ENCODE measurements at places on chromosomes 5 and 9. TPM values are rescaled to one million over a fixed set of nuclear protein-coding genes. Genes with fewer than 3 reads are reported as not detected.

- H3K4me1 ChIP-seq: peaks cover 34% of the 10 kb centered on the region
- DNase-seq: peak; percentile 83
- no peaks in the 10 kb centered on the region for H3K27me3 ChIP-seq
- peak overlapping the region; percentile 93 for H3K27ac ChIP-seq
- H3K4me3 ChIP-seq: peak overlapping the region; percentile 39
These were observed 3.3 kb downstream of the MUSK start for GRCh38 chr9:110671849-110672248.

Gene BARHL1
- not detected for total RNA-seq

- no peak overlapping the region for H3K27ac ChIP-seq
- H3K36me3 ChIP-seq: no peaks in the 10 kb centered on the region
- no peak for DNase-seq
These were observed 239.3 kb downstream of the ARHGEF28 start for GRCh38 chr5:73865315-73865714.

DNA sequence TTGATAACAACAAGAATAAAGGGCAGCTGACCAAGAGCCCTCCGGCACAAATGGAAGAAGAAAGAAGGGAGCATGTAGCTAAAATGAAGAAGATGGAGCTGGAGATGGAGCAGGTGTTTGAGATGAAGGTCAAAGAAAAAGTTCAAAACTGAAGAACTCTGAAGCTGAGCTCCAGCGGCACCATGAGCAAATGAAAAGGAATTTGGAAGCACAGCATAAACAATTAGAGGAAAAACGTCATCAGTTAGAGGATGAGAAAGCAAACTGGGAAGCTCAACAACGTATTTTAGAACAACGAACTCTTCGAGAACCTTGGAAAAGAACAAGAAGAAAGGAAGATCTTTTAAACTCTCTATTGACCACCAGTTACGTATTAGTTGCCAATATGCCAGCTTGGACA lies 100.9 kb downstream of the GABBR2 start:
- H3K27me3 ChIP-seq: no peaks in the 10 kb centered on the region
- no peak overlapping the region for H3K4me3 ChIP-seq
- no peaks in the 10 kb centered on the region for H3K4me1 ChIP-seq
- no peak overlapping the region for H3K27ac ChIP-seq

DNA sequence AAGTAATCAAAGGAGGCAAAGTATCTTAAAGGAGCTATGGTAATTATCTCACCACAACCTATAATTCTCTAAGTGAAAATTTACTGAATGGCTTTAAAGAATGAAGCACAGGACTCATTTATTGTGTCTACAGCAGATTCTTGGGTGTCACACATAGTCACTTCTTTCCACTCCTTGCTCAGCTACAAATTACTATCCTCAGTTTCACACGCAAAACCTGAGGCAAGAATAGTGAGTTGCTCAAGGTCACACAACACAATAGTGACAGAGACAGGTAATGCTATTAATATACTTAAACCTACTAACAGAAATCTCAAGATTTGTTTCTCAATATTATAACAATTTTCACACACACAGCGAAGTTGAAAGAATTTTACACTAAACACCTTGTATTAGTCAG lies 120.9 kb upstream of the STK32A start:
- H3K27ac ChIP-seq: no peak overlapping the region
- H3K27me3 ChIP-seq: no peaks in the 10 kb centered on the region
- H3K4me1 ChIP-seq: no peaks in the 10 kb centered on the region
- no peak for DNase-seq

DNA sequence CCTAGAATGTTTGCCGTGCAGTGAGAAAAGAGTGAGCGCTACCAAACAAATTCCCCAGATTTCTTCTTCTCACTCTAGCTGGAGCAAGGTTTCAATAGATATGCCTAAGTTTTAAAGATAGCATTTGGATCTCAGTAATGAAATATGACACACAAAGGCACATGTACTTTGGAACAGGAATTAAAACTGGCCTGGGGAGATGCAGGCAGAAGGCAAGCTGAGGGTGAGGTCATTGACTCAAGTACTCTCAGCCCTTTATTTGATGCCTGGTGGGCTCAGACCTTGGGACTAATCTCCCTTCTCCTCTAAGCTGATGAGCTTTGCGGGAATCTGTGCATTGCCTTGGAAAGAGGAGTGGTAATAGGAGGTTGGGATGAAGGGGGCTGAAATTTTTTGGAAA lies 323.3 kb upstream of the SLC30A5 start:
- H3K27ac ChIP-seq: no peak overlapping the region
- H3K27me3 ChIP-seq: no peaks in the 10 kb centered on the region
- no peaks in the 10 kb centered on the region for H3K4me1 ChIP-seq
- no peak overlapping the region for H3K4me3 ChIP-seq
- H3K36me3 ChIP-seq: no peaks in the 10 kb centered on the region

Gene FAM151B
- total RNA-seq: 2.3 TPM

Gene SETX
- 22.7 TPM for total RNA-seq

- H3K27me3 ChIP-seq: peaks cover 28% of the 10 kb centered on the region
- no peak overlapping the region for H3K4me3 ChIP-seq
- H3K36me3 ChIP-seq: no peaks in the 10 kb centered on the region
- no peak overlapping the region for H3K27ac ChIP-seq
- H3K4me1 ChIP-seq: peaks cover 12% of the 10 kb centered on the region
These were observed 111.3 kb downstream of the EGFLAM start for GRCh38 chr5:38369692-38370091.

- DNase-seq: no peak
- H3K27me3 ChIP-seq: no peaks in the 10 kb centered on the region
- H3K4me3 ChIP-seq: no peak overlapping the region
These were observed 9.3 kb downstream of the IRX4 start for GRCh38 chr5:1873243-1873959.

Gene PKD2L2
- not detected for total RNA-seq

- DNase-seq: no peak
- no peaks in the 10 kb centered on the region for H3K36me3 ChIP-seq
- peaks cover 9% of the 10 kb centered on the region for H3K27me3 ChIP-seq
- no peak overlapping the region for H3K27ac ChIP-seq
These were observed 4.1 kb downstream of the FAM78A start for GRCh38 chr9:131272212-131272611.

- H3K4me1 ChIP-seq: peaks cover 46% of the 10 kb centered on the region
- peak overlapping the region; percentile 76 for H3K27ac ChIP-seq
- H3K27me3 ChIP-seq: no peaks in the 10 kb centered on the region
- DNase-seq: peak; percentile 84
These were observed 136.6 kb upstream of the OTULINL start for GRCh38 chr5:14445013-14445412.

DNA sequence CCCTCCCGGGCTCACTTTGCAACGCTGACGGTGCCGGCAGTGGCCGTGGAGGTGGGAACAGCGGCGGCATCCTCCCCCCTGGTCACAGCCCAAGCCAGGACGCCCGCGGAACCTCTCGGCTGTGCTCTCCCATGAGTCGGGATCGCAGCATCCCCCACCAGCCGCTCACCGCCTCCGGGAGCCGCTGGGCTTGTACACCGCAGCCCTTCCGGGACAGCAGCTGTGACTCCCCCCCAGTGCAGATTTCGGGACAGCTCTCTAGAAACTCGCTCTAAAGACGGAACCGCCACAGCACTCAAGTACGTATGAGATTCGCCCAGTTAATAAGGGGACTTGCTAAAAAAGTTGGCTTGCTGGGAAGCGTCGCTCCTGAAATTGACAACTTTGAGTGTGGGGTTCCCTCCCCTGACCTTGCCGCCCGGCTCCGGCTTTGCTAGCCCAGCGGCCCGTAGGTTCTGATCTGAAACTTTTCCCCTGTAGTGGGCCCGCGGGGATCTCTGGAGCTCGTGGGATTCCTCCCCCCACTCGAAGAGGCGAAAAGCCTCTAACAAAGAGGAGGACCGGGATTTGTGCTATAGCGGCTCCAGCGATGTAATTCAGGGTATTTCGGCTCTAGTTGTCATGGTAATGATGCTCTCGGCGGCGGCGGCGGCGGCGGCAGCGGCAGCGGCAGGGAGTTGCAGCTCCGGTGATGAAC lies 572 bp downstream of the NR4A3 start:
- peak overlapping the region; percentile 82 for H3K4me3 ChIP-seq
- DNase-seq: no peak
- H3K36me3 ChIP-seq: no peaks in the 10 kb centered on the region
- H3K27me3 ChIP-seq: no peaks in the 10 kb centered on the region
- H3K4me1 ChIP-seq: peaks cover 12% of the 10 kb centered on the region

DNA sequence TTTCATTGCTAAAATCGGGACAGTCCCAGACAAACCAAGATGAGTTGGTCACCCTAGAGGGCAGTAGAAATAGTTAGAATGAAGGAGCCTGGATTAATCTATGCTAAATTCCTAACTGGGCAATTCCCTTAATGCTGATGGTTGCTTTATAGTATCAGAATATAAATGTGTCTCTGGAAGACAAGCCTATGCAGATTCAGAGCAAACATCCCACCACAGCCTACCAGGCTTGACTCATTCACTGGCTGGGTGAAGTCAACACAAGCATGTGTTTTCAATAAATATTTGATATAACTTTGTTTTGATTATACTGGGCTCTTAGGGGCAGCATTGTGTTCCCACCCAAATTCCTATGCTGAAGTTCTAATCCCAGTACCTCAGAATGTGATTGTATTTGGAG lies 79.3 kb downstream of the RMI1 start:
- no peak overlapping the region for H3K4me3 ChIP-seq
- DNase-seq: no peak
- H3K4me1 ChIP-seq: no peaks in the 10 kb centered on the region
- H3K27me3 ChIP-seq: peaks cover 29% of the 10 kb centered on the region

DNA sequence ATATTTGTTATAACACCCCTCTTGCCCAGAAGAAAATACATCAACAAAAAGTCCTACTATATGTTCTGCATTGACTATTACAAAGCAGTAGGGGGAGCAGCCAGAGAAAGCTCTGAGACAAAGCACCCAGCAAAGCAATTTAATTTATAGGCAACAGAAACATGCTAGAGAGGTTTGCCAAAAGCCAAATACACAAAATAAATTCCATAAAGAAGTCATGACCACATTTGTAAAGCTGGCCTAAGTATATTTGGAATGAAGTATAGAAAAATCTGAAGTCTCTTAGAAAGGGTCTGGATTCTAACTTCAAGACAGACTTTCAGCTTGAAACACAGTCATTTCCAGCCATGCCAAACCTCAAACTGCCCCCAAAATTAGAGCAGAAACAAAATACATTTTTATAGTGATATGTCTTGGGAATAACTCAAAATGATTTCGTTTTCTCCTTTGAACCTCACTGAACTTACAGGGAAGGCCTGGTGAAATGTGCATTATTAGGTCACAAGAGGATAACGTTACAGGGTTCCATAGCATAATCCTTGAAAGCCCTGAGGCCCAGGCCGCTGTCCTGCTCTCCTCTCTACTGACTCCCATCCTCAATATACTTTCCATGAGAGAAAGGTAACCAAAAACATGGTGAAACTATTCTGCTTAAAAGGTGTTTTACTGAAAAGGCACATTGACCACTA lies 451.8 kb downstream of the RAB3C start:
- H3K36me3 ChIP-seq: no peaks in the 10 kb centered on the region
- peak; percentile 35 for DNase-seq
- no peak overlapping the region for H3K27ac ChIP-seq
- no peaks in the 10 kb centered on the region for H3K27me3 ChIP-seq

Gene ANKRD34B
- total RNA-seq: not detected

DNA sequence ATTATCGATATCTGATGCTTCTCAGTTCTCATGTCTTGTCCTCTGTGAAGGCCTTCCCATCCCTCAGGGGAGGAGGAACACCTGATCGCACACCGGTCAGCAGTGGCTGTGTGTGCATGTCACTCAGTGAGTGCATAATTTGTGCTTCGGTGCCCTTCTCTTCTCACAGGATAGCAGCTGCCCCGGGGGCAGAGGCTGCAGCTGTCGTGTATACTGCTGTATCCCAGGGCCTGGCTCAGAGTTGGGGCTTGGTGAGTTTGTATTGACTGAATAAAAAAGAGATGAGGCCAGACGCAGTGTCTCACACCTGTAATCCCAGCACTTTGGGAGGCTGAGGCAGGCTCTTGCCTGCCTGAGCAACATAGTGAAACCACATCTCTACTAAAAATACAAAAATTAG lies 49.7 kb upstream of the NCS1 start:
- H3K4me1 ChIP-seq: peaks cover 16% of the 10 kb centered on the region
- no peaks in the 10 kb centered on the region for H3K27me3 ChIP-seq
- no peaks in the 10 kb centered on the region for H3K36me3 ChIP-seq
- H3K27ac ChIP-seq: no peak overlapping the region
- DNase-seq: no peak
- no peak overlapping the region for H3K4me3 ChIP-seq

GRCh38 chr9:89549031-89549644 lies 51.2 kb upstream of the SEMA4D start:
- H3K36me3 ChIP-seq: no peaks in the 10 kb centered on the region
- H3K4me3 ChIP-seq: no peak overlapping the region
- peak; percentile 64 for DNase-seq
- H3K4me1 ChIP-seq: no peaks in the 10 kb centered on the region
- no peak overlapping the region for H3K27ac ChIP-seq
- no peaks in the 10 kb centered on the region for H3K27me3 ChIP-seq

DNA sequence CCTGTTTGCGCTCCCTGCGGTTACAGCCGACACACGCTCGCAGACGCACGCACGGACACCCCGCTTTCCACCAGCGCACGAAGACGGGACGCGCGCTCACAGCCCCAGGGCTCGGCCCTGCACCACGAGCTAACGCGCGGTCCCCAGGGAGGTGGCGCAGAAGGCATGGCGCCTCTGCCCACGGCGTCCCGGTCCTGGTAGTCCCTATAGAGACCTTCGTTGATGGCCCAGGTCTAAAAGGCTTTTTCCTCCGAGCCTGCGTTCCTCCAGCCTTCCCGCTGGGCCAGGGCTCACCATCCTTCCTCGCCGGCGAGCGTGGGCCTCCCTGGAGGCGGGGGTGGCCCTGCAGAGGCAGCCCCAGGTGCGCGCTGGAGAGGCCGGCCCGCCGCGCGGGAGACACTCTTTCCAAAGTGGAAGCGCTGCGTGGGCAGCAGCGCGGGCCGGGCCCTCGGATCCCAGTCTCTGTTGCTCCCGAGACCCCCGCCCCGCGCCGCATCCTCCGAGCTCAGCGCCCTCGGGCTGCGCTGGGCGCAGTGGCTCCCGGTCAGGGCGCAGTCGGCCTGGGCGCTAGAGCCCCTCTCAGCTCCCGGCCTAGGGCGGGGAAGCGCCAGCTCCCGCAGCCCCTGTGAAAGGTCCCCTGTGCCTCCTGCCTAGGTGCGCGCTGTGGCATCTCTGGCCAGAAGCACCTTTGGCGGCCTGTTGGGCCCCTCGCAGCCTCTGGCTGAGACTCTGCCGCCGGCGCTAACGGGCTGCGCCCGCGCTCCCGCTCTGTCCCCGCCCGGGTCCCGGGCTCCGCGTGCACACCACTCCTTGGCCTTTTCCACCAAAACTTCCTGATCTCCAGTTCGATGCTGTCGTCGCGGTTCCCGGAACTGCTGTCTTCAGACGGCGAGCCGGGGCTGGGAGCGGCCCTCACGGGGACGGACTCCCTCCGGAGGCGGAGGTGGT lies 31.9 kb upstream of the FANCC start:
- H3K4me3 ChIP-seq: no peak overlapping the region
- H3K27me3 ChIP-seq: no peaks in the 10 kb centered on the region
- DNase-seq: no peak
- H3K27ac ChIP-seq: no peak overlapping the region

GRCh38 chr9:103900466-103900865 lies 193.6 kb upstream of the SMC2 start:
- no peak for DNase-seq
- no peak overlapping the region for H3K4me3 ChIP-seq
- H3K27ac ChIP-seq: no peak overlapping the region
- no peaks in the 10 kb centered on the region for H3K27me3 ChIP-seq
- no peaks in the 10 kb centered on the region for H3K36me3 ChIP-seq

- DNase-seq: no peak
- no peaks in the 10 kb centered on the region for H3K36me3 ChIP-seq
- H3K4me1 ChIP-seq: peaks cover 34% of the 10 kb centered on the region
- H3K27me3 ChIP-seq: no peaks in the 10 kb centered on the region
- H3K4me3 ChIP-seq: peak overlapping the region; percentile 80
These were observed 19.7 kb downstream of the ANXA2R start for GRCh38 chr5:43020399-43020746.
